ENCODE measurements at places on chromosomes 2 and 18. TPM values are rescaled to one million over a fixed set of nuclear protein-coding genes. Genes with fewer than 3 reads are reported as not detected.

- no peak for DNase-seq
Measured at GRCh38 chr2:105379741-105380186, 19.1 kb downstream of the FHL2 start.

- DNase-seq = no peak
Measured at GRCh38 chr2:128568106-128568505, 249.4 kb upstream of the HS6ST1 start.

- no peak for DNase-seq
Measured at GRCh38 chr2:193566886-193567285, 1372.2 kb upstream of the TMEFF2 start.

GRCh38 chr18:26442126-26442525 is 106.2 kb downstream of the KCTD1 start:
- DNase-seq = no peak

GRCh38 chr2:193272011-193272410 is 1077.3 kb upstream of the TMEFF2 start:
- no peak for DNase-seq

DNA sequence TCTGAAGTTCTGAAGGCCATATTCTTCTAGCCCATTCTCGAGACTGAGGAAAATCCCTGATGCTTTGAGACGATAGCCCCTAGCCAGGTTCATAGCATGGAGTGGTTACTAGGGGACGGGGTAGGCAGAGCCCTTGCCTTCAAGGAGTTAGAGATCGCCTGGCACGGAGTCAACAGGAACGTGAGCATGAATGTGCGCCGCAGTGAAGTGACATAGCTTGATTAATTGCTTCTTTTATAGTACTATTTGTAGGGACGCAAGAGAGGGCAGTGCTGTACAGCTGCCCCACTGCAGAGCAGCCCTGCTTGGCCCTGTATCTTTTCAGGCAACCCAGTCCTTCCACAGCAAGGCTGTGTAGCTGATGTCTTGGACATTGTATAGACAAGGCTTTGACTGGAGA is 26.2 kb downstream of the HRH4 start:
- DNase-seq = no peak

DNA sequence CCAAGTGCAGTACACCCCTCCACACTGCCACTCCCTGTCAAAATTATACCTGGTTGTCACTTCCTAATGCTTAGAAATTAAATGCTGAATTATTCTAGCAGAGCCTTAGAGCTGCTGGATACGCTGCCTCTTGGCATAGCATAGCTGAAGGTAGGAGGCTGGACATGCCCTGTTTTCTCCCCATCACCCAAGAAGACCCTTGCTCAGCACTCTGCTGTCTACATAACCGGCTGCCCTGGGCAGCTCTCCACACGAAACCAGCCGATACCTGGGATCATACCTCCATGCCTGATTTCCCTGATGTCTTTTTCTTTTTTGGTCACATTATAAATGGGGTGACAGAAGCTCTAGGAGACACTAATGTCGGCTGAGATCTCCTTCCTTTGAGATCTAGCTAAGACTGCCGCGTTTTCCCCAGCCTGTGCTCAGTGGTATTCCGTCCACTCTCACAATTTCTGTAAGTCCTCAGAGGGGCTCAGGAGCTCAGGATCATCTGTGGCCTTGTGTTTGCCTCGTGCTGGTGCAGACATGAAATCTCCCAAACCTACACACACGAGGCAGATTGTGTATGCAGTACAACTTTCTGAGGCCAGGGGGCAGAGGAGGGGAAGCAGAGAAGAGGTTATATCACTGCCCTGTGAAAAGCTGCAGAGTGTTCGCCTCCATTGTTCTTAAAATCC is 13.5 kb upstream of the ZAP70 start:
- DNase-seq = peak; percentile 59

DNA sequence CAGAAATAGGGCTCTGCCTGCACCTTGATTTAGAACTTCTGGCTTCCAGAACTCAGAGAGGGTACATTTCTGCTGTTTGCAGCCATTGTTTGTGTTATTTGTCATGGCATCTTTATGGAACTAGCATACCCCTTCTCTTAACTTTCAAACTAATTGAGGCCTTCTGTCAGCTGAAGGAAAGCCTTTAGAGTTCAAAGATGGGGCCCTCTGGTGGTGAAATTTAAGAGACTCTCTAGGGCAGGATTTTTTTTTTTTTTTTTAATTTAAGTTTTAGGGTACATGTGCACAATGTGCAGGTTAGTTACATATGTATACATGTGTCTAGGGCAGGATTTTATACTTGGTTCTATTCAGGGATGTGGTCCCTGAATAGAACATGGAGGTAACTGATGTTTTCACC is 260.6 kb upstream of the LINC00305 start:
- DNase-seq = no peak

DNA sequence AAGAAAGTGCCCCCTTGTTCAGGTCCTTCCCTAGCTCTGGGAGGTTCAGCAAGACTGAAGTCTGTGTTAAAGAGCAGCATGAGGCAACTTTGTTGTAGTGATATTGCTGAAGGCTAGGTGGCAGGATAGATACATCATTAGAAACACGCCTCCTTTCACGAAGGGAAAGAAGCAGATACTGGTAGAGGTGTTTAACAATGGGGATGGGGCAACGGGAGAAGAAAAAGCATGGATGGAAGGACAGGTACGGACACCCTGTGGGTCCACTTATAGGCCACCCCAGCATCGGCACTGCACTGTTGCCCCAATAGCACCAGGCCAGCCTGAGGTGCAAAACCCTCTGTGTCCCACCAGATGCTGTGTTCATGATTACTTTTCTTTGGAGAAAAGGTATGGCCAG is 3.5 kb upstream of the IGFBP5 start:
- DNase-seq = no peak

- no peak for DNase-seq
Measured at GRCh38 chr2:178426388-178426787, 24.6 kb downstream of the PRKRA start.

GRCh38 chr18:55123361-55123760 is 164.1 kb upstream of the CCDC68 start:
- no peak for DNase-seq

DNA sequence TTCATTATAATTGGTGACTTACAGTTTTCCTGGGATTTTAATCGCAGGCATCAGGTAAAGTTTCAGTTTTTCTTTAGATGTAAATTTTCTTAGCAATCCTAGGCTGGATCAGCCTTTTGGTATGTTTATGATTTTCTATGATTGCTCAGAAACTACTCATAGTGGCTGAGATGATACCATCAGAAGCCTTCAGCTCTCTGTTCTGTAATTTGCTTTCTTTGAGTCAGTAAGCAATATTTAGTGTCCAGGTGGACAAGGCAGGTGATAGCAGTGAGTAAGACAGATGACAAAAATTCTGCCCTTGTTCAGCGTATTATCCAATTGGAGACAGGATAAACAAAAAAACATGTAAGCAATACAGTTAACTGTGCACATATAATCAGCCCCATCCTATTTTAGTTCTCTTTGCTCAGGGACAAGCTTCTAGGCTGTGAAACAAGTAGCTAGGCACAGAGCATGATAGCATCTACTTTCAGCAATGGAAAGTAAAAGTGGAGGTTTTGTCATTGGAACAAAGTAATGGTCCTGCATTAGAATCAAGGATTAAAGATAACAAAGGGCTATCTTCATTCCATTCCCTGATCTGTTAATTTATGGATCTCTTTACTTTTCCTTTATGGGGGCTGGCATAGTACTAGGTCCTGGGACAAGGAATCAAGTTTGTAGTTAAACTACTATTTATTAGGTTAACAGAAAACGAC is 100.8 kb downstream of the EPC2 start:
- no peak for DNase-seq

- DNase-seq = no peak
Measured at GRCh38 chr2:238389988-238390589, 36.6 kb upstream of the ASB1 start.

GRCh38 chr2:170464268-170464667 is 250.9 kb upstream of the SP5 start:
- no peak for DNase-seq

Gene STARD6
- not detected for total RNA-seq

Gene FLACC1
- 1.3 TPM for total RNA-seq

Gene SLC4A5
- 0.74 TPM for total RNA-seq

Gene SERPINB5
- not detected for total RNA-seq

Gene PRSS56
- not detected for total RNA-seq

Gene BOD1L2
- total RNA-seq = not detected

Gene SULT6B1
- total RNA-seq = not detected

Gene ALKAL2
- total RNA-seq = not detected

Gene SULT1C2
- total RNA-seq = not detected

All from activated naive CD8-positive, alpha-beta T cell treated with anti-CD3 and anti-CD28 coated beads for 36 hours (primary cell).